ENCODE measurements at places on chromosomes 2 and 18.

DNA sequence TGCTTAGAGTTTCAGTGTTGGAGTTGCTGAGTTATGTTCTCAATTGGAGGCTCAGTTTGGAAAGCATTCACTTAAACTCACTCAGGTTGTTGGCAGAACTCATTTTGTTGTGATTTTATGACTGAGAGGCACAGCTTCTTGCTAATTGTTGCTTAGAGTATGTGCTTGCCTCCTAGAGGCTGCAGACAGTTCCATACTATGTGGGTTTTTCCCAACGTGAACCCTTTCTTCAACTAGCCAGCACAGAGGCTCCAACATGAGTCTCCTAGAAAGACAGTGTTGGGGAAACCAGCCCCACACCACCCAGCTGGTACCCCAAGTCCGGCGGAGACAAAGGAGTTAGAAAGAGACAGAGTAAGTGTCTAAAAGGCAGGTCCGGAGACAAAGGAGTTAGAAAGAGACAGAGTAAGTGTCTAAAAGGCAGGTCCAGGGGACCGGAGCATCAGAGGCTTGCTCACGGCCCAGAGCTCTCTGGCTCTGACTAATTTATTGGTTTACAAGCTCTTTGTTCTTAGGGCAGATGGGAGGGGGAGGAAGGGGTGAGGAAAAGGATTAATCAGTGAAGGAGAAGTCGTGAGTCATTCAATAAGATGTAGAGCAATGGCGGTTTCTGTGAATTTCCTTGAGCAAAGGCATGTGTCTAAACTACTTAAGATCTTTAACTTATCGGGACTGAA is 999.7 kb upstream of the LRRTM1 start:
- no peak for DNase-seq

GRCh38 chr2:230877759-230878598 is 13.2 kb downstream of the ITM2C start:
- no peak for DNase-seq

DNA sequence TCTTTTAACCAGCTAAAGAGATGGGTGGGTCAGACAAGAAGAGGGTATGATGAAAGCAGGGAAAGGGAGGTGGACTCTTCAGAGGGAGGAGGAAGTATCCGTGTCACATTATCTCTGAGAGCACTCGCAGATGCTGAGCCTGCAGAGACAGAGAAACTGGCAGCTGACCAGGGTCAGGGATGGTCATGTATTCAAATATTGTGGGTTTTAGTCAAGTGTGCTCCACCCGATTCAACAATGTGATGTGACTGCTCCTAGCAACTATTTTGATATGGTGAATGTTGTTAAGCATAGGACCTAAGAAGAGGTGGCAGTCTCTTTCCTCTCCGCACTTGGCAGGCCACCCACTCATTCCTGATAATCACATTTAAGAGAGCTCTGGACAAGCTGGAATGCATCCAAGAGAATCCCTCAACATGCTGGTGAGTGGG is 1.3 kb upstream of the CLIP4 start:
- DNase-seq, result no peak

DNA sequence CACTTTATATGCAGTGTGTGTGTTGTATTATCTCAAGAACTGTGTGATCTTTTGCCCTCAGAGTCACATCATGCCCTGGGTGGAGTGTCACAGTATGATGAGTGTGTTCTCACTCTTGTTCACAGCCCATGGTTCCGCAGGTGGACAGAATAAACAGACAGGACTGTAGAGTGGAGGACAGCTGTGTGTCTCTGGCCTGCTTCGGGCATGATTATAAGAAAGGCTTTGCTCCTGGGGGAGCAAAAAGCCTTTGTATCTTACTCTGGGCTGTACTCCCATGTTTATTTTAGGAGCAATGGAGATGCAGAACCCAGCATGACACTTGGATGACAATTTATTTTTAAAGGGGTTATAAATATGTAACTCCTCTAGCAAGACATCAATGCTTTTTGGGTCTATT is 371.7 kb upstream of the MEX3C start:
- DNase-seq, result no peak

DNA sequence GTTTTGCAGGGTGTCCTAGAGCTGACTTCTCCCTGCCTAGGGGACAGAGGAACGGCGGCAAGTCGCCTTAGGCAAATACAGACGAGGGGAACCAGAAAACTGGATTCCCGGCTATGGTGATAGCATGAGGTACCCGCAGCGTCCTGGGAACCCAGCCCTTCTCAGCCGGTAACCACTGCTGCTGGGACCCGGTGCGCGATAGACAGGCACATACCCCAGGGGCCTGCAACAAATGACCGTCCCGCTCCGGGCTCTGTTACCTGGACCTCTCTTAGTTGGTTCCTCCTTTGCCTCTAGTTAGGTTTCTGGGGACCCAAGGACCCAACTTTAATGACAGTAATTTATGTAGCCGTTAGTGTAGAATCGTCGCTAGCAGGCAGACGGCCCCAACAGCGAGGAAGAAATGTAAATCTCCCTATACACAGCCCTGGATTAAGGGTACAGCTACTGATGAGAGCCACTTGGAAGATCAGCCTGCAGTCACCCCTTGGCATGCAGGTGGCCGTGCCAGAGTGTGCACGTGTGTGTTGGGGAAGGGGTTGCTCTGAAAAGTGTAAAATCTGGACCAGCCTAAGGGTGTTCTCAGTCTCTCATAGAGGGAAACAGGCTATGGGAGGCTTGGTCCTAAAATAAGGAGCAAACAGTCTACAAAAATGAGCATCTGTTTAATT is 819 bp upstream of the SERPINE2 start:
- no peak for DNase-seq

DNA sequence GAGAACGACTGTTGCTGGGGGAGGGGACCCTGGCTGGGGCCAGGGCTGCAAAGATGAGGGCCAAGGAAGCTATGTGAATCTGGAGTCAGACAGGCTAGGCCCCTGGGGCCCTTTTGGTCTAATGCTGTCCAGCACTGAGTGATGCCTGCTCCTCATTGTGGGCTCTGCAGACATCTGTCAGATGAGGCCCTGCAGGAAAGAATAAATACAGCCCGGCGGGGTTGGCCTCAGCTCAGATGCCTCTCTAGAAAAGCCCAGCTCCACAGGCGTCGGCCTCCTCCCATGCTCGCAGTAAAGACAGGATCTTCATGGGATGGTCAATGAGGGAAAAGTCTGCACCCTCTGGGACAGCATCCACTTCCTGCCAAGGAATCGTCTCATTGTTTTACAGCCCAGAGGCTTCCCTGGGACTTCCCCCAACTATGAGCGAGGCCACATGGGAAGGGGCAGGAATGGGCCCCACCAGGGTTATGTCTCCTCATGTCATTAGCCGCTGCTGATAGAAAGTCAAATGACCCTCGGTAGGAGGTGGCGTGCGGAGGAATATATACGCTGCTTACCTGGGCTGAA is 125.8 kb upstream of the GLI2 start:
- no peak for DNase-seq

GRCh38 chr18:6495536-6495935 is 80.8 kb upstream of the L3MBTL4 start:
- DNase-seq, result no peak

DNA sequence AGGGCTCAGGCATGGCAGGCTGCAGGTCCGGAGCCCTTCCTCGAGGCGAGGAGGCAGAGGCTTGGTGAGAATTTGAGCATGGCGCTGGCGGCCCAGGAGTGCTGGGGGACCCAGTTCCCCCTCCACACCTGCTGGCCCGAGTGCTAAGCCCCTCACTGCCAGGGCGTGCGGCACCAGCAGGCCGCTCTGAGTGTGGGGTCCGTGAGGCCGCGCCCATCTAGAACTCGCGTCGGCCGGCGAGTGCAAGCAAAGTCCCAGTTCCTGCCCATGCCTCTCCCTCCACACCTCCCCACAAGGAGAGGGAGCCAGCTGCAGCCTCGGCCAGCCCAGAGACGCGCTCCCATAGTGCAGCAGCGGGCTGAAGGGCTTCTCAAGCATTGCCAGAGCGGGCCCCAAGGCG is 233.0 kb downstream of the PIEZO2 start:
- no peak for DNase-seq

- DNase-seq, result no peak
These were observed 19.7 kb upstream of the STPG4 start for GRCh38 chr2:47174733-47175361.

- no peak for DNase-seq
These were observed 18.4 kb downstream of the VPS54 start for GRCh38 chr2:64000630-64001381.

DNA sequence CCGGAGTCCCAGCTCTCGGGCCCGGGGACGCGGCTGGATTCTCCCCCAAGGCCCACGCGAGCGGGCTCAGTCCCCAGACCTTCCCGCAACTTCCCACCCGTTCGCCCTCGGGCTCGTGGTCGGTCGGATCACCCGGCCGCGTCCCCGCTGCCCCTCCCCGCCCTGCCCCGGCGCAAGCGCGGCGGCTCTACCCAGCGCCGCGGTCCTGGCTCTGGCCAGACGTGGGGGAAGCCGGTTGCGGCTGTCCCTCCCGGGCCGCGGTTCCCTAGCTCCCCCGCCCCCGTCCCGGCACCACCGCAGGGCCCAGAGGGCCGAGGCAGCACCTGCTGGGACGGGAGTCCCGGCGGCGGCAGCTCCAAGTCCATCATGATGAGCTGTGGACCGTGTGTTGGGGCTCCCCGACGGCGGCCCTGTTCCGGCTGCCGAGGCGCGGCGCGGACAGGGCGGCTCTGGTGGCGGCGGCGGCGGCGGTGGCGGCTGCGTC is 276 bp downstream of the NFE2L2 start:
- DNase-seq, result no peak

DNA sequence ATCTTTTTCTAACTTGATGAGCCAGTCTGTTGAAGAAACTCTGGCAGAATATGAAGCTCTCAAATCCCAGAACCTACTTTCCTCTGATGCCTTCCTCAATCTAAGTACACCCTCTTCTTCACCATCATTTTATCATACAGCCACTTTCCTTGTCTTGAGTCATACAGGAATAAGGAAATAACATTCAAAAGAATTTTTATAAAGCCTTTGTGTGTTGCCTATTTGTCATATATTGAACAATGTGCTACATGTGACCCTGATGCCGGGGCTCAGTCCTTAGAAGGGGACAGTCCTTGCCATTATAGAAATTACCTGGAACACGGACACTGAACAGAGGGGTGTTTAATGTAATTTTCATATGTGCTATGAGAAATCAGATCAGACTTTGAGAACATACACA is 27.4 kb downstream of the RAPGEF4 start:
- DNase-seq, result no peak

DNA sequence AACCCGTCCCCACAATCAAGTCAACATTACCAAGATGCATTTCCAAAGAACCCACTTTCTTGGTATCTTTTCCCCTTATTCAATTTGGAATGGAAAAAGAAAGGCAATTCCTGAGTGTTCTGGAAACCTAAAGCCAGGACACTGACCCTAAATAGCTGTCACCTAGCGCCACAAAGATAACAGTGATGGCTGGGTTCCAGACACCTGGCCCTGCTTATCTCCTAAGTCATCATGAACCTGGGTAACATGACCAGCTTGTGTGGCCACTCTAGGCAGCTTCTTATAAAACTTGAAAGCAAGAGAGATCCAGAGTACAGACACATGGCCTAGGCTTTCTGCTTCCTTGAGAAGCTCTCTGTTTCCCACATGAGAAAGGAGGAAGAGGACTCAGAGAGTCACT is 95.4 kb downstream of the BOD1L2 start:
- DNase-seq, result no peak

GRCh38 chr2:187689372-187689771 is 135.1 kb upstream of the TFPI start:
- no peak for DNase-seq
